ENCODE measurements at places on chromosomes 12 and 14.

GRCh38 chr14:54446161-54446693, 5.1 kb upstream of the CNIH1 start:
- no peak for DNase-seq

- DNase-seq, result no peak
Measured at GRCh38 chr12:3200814-3201233, 123.6 kb downstream of the TSPAN9 start.

DNA sequence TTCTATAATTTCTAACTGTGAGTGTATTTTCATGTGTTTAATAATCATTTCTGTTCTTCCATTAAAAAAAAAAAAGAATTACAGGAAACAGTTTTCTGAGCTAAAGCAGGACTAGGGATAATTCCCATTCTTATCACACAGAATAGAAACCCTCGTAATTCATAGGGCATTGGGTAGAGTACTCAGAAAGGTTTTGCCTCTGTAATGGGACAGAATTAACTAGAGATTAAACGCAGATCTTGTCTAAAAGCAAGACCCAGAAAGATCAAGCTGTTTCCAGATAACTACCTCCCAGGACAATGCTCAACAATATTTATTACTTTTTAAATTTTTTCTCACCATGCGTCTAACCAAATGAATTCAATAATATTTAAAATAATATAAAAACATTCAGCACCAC, 10.2 kb downstream of the GSKIP start:
- no peak for DNase-seq

DNA sequence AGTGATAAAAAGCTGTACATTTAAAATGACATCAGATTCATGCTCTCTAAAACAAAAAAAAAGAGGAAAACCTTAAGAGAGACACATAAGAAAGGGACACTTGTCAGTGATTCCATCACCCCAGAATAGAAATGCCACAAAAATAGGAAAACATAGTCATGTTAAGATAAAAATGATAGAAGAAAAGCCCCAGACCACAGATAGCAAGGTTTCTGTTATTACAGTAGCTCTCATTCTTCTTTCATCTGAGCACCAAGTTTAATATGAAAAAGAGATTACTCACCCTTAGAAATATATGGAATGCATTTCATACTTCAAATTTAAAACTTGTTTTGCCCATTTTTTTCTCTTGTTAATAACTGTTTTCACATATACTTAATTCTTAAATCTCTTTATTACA, 217.2 kb downstream of the EGLN3 start:
- DNase-seq, result no peak

DNA sequence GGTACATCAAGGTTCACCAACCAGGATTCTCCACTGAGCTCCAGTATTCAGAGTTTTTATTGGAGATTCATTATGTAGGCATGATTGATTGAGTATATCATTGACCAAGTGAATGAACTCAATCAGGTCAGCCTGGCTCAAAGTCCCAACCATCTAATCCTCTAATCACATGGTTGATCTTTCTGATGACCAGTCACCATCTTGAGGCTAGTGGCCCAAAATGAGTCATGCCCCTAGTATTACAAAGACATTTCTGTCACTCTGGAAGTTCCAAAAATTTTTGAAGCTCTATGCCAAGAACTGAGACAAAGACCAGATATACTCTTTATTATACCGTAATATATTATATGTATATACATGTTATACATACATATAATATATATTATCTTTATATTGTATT, 75.9 kb upstream of the ATF7IP start:
- no peak for DNase-seq

DNA sequence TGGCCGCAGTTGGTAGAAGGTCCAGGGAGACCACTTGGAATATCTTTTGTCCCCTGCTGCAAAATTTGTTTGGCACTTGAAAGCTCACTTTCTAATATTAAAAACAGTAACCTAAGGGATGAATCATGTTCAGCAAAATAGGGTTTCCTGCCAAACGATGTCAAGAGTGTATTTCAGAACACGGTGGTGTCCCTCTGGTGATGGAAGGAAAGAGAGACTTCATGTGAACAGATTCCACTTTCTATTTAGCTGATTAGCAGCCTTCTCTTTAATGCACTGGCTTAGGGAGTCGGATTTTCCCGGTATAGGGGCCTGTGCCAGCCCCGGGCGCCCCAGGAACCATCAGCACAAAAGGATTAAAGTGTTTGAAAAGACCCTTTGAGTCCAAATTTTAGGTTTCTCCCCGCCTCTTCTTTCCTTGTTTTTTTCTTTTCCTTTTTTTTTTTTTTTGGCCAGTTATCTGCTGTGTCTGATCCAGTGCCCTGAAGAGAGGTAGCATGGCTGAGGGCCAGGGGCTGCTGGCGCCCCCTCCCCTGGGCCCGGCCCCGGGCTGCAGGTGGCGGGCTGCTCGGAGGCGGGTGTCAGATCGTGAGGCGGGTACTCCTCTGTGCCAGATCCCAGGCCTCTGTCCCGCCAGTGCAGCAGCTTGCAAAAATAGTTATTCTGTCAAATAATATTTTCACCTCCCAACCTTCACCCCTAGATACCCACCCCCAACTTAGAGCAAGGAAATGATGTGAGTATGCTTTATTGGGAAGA, 88.3 kb downstream of the TESC start:
- DNase-seq, result no peak

DNA sequence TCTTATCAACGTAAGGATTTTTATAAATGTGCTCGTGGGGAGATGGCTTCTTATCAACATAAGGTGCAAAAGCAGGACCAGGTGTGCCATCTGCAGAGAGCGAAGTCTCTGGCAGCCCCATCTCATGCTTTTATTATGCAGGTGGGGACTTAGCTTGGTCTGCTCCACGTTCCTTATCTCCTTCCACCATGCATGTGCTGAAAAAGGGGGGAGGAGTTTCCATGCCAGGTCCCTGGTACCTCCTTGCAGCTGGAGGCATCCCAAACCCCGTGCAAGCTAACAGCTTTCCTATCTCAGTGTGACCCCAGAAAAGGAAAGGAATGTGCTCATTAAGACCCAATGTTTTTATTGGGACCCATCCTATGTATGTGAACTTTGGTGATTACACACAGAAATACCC, 608.5 kb downstream of the TMEM121 start:
- DNase-seq, result no peak

DNA sequence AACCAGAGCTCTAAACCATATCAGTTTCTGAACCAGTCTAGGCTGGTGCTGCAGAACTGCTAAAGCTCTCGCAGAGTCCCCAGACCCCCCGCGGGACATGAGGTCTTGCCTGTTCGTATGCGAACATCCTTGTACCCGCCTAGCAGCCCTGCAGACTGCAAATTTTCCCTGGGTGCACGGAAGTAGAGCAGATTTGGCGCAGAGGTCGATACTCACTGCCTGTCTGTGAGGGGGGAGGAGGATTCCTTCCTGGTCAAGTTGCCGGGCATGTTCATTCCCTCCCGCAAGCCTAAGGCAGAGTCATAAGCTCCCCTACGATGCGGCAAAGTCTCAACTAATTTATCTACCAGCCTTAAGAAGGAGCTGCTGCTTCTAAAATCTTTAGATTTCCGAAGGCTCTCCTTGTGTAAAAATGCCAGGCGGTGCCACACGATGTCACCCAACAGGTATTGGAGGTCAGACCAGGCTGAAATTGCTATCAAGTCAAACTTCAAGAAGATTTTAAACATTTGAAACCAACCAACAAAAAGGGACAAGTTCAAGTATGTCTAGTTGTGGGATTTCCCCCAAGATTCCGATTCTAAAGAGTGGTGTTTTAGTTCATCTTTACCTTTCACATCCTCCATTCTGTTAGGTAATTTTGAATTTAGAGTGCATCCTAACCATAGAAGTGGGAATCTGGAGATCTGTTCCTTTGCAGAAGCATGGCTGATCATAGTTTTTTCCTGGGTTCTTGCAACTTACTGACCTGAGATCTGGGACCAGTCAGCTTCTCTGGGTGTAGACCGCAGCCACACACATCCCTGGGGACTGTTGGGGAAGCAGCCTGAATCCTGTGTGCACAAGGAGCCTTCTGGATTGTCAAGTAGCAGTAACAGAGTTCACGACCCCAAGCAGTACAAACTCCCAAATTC, 1.6 kb upstream of the PAX9 start:
- no peak for DNase-seq

DNA sequence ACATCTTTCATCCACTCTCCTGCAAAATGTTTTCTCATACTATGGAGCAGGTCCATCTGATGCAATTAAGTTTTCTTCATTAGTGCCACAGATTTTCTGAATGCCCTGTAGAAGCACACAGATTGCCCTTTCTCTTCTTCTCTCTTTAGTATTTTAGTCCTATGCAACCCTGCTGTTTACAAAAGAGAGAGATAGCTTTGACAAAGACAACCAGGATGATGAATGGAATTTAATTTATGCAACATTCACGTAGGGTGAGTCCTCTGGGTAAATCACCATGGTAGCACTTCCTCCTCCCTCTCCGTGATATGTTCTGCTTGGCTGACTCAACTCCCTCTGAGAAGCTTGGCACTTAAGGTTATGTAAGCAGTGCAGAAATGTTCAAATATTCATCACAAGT, 400.9 kb upstream of the PDE3A start:
- DNase-seq, result no peak

DNA sequence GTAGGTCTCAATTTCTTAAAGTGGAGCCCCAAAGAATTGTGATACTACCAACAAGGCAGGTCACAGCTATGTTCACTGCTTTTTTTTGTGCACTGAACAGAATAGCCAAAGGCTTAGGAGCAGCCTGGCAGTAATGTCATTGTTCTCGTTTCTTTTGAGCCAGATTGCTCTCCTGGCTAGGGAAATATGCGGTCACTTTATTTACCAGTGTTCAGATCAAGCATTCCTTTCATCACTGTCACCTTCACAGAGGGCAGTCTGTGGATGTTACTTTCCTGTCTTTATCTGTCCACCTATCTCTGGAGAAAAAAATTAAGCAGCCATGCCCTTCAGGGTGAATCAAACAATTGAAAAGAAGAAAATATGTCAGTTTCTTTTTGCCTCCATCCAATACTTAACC, 159.6 kb downstream of the BTG1 start:
- DNase-seq, result no peak

GRCh38 chr14:37673439-37673838, 78.0 kb downstream of the TTC6 start:
- DNase-seq, result no peak

DNA sequence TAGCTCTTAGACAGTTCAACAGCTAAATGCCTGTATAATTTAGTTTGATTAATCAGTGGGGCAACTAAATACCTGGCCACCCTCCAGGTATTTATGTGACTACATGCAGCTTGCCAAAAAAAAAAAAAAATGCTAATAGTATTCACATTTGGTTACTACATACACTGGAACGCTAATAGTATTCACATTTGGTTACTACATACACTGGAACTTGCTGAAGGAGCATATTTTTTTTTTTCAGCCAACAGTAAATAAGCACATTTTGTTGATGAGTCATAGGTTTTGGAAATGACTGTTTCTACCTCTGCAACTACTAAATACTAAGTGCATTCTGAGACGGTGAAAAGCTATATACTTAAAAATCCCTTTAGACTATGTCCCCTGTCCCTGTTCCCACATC, 1172.3 kb downstream of the LRFN5 start:
- DNase-seq, result no peak

DNA sequence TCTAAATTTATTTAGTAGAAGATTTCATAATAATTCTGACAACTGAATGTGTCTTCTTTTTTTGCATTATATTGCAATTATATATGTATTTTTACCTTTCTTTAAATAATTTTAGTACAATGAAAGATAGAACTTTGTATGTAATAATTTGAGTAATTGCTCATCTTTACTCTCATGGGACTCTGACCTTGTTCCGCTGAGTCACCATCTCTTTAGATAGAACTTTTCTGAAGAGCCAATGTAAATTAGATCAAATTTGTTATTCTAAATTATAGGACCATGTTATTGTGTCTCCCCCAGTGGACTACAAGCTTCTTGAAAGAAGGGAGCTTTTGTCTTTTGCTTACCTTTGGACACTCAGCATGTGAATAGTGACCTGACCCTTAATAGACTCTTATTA, 96.1 kb downstream of the TRHDE start:
- no peak for DNase-seq

- no peak for DNase-seq
Measured at GRCh38 chr14:32099473-32099872, 22.4 kb downstream of the ARHGAP5 start.

DNA sequence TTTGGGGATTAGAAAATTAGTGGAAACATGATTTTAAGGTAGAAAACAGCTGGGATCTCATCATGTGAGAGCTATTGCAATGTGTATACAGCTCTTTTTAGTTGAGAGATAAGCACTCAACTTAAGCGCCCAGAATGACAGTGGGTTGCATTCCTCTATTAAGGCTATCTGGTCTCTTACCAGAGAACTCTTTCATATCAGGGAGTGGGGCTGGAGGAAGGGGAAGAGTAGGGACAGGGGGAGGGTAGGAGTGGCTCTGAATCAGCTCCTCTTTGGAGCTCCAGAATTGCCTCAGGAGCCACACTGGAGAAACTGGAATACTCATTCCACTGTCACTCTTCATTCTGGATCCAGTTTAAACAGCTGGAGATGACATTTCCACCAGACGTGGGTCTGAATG, 9.2 kb upstream of the PLEKHG3 start:
- no peak for DNase-seq

DNA sequence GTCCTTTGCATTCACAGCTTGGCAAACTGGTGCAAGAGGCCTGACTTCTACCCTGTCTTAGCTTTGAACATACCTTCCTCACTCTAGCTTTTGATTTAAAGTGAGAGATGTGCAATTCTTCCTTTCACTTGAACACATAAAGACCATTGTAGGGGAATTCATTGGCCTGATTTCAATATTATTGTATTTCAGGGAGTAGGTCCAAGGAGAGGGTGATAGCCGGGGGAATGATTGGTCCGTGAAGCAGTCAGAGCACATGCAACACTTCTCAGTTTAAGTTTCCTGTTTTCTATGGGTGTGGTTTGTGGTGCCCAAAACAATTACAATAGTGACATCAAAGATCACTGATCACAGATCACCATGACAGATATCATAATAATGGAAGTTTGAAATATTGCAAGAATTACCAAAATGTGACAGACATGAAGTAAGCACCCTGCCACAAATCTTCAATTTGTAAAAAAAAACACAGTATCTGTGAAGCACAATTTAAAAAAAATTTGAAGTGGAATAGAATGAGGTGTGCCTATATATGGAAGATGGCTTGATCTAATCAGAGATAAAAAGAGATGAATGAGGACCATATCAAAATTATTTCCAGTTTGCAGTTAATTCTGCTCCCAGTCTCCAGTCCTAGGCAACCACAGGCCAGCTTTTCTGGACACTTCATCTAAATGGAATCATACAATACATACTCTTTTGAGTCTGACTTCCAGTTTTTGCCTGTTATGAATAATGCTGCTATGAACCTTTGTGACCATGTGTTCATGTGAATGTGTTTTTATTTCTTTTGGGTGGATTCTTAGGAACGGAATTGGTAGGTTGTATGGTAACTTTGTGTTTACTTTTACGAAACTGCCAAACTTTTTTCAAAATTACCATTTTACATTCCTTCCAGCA, 23.2 kb downstream of the BORCS5 start:
- DNase-seq, result no peak

Measured in stimulated activated CD8-positive, alpha-beta memory T cell treated with anti-CD3 and anti-CD28 coated beads, Interleukin-4, amount 100 ng/mL, for 1 hour (primary cell).